SK-N-SH treated with all-trans-retinoic acid at 6 μM for 48 hours (cell line): ENCODE measurements at places on chromosomes 7 and 10.
A peak's percentile ranks its signal among the peaks of the same experiment; 100 is the strongest.

- no peak for ATAC-seq
Observed at GRCh38 chr10:13706604-13707003, 119.8 kb downstream of the PRPF18 start.

DNA sequence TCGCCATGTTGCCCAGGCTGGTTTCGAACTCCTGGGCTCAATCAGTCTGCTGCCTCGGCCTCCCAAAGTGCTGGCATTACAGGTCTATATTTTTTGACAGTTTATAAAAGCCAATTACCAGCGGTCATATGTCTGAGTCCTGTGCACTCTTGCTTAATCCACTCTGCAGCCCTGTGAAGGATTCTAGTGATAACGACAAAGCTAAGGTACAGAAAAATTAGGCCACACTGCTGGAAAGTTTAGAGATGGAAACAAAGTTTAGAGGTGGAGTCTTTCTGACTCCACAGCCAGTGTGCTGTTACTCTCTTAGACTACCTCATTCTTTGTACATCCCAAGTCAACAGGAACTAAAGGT is 707 bp downstream of the PTER start:
- no peak for ATAC-seq

GRCh38 chr10:127193125-127193524 is 3.3 kb downstream of the INSYN2A start:
- ATAC-seq = no peak

- ATAC-seq = peak; percentile 40
Observed at GRCh38 chr7:116843378-116843777, 19.0 kb upstream of the CAPZA2 start.

- ATAC-seq = no peak
Observed at GRCh38 chr7:122298618-122299017, 5.9 kb downstream of the FEZF1 start.

GRCh38 chr7:107708956-107709355 is 35.0 kb upstream of the CBLL1 start:
- no peak for ATAC-seq

- ATAC-seq = no peak
Observed at GRCh38 chr7:94906065-94906851, 1.1 kb upstream of the PPP1R9A start.
